ENCODE measurements at places on chromosomes 4 and X.

GRCh38 chr4:99563310-99564186 is at the start of gene TRMT10A:
TRMT10A (minus strand) TSS chr4:99564039; CDS start chr4:99559338, 4,701 bp downstream.
- peak; percentile 96 for DNase-seq

- peak; percentile 47 for DNase-seq
These were observed 22.4 kb downstream of the GAB1 start for GRCh38 chr4:143358923-143359643.

- DNase-seq: no peak
These were observed 9.5 kb downstream of the NAF1 start for GRCh38 chr4:163157157-163157556.

DNA sequence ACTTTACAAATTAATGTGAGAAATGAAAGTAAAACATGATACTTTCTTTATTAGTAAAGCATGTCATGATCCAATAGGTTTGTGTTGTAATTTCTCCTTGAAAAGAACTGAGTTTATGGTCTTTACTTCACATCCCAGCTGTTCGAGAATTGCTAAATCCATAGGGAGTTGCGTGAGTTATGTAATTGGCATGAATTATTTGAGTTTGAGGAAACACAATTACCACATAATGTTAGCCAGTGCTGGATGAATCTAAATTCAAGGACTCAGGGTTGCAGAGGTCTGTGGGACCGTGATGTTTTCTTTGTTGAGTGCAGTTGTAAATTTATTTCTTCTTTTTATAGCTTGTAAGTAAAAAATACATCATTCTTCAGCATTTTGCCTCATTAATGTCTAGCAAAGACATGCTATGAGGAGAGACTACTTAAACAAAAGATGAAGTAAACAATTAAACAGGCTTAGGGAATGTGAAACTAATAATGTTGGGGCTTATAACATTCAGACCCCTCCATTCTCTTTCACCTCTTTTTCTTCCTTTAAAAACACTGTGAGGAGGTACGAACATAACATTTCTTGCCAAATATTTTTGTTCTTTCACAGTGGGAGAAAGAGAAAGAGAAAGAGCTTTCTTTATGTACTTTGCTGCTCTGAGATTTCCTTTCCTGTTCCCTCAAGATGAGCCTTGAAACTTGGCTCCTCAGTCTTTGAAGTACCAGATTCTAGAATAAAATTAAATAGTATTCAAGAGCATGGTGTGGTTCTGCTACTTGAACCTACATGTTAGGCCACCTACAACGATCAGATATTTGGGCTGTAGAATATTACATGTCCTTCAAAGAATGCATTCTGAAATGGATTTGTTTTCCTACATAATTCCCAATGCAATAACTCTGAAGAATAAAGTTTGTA is 159.6 kb upstream of the ANK2 start:
- no peak for DNase-seq

GRCh38 chr4:138111462-138112000 is 130.6 kb downstream of the SLC7A11 start:
- DNase-seq: no peak

DNA sequence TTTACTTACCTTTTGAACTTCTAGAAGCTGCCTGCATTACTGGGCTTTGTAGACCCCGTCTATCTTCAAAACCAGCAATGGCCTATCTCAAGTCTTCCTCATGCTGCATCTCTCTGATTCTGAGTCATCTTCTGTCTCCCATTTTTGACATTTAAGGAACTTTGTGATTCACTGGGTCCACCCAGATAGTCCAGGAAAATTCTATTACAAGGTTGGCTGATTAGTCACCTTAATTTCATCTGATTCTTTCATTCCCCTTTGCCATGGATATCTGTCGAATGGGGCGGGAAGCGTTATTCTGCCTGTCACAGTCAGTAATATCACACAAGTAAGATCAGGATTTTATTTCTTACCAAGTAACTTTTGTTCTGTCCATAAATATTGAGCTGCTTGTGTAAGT is 618.0 kb downstream of the CCSER1 start:
- DNase-seq: no peak

DNA sequence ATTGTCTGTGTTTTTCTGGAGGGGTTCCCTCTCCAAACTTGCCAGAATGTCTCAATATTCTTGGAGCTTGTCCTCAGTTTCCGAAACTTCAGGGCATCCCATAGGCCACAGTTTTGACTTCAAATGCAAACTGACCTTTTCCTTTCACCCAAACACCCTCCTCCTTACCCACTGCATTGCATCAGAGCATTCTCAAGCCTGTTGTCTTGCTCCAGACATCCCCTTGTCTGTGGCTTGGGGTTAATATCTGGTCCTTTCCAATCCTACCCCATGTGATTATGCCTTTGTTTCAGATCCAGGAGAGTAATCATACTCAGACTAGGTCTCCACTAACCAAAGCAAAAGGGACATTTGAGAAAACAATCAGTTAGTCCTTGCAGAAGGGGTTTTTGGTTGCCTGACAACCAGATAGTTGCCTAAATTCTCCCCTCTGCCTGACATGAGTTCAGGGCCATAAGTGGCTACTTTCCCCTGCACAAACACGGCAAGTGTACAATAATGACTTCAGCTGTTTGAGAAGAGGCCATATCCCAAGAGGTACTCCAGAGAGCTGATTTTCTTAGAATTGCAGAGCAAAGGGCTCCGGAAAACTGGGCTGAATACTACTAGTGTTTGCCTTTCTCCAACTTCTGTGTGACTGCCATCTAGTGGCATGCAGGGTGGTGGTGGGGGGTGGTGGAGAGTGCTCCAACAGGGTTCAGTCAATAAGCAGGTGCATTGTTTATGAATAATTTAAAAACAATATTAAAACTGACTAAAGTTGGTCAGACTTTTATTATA is 130.2 kb downstream of the CHRDL1 start:
- DNase-seq: peak; percentile 5

DNA sequence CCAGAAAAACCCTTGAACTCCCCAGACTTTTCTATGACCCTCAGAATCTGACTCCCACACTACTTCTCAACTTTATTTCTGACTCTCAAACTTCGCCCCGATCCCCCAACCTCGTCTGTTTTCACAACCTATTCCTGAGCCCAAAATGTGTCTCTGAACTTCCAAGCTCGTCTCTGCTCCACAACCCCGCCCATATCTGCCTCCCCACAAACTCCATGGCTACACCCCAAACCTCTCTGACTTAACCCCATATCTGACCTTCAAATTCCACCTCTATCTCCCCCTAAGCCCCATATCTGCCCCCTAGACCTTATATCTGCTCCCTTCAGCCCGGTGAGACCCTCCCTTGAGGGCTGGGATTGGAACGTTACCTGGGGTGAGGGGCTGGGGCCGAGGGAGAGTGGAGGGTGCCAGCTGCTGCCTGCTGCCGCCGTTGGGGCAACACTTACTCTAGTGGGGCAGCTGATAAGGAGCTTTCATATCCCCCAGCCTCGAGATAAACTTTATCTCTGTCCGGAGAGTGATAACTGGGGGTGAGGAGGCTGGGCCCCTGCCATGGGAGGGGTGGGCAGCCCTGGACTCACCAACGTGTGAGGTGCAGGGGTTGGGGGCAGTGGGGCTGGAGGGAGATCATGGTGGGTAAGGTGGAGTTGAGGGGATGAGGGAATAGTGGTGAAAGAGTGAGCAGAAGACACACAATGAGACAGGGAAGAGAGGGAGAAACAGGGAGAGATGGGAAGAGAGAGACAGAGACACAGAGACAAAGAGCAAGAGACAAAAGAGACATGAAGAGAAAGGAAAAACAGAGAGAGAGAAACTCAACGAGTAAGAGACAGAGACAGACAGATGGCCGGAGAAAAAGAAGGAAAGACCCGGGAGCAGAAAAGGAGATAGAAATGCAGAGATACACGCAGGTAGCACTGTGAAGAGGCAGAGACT is 1.4 kb downstream of the GATA1 start:
- DNase-seq: no peak

- no peak for DNase-seq
These were observed 6.2 kb upstream of the MAN2B2 start for GRCh38 chr4:6568689-6569332.

GRCh38 chrX:129158505-129158904 is 364.8 kb downstream of the SMARCA1 start:
- DNase-seq: no peak

GRCh38 chr4:102022343-102022742 is 231.8 kb downstream of the BANK1 start:
- DNase-seq: no peak

DNA sequence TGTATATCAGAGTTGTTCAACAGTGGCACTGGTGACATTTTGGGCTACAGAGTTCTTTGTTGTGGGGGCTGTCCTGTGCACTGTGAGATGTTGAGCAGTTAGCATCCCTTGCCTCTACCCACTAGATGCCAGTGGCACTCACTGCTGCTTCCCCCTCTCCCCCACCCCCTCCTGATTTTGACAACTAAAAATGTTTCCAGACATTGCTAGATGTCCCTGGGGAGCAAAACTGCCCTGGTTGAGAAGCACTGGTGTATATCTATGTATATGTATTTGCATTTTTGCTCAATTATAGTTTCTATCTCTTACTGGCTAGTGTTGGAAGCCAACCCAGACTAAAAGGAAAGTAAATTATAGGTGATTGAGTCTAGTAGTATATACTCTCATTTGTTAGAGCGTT is 2.4 kb downstream of the TMEM131L start:
- peak; percentile 47 for DNase-seq

GRCh38 chrX:46838974-46839480 is 2.2 kb downstream of the RP2 start:
- DNase-seq: no peak

DNA sequence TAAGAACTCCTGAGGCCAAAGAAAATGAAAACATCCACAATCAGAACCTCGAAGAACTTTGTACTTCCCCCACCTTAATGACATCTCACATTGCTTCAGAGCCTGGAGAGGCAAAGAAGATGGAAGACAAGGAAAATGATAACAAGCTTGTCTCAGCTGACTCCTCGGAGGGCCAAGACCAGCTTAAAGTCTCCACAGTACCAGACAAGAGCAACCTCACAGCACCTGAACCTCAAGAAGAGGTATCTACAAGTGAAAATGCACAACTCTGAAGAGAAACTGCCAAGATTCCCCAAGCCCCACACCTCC is 97.5 kb downstream of the HNRNPD start:
- DNase-seq: no peak

GRCh38 chr4:72701987-72702819 is 133.2 kb upstream of the ADAMTS3 start:
- no peak for DNase-seq

GRCh38 chr4:7596918-7597606 is 162.3 kb upstream of the PSAPL1 start:
- DNase-seq: no peak

GRCh38 chr4:181147416-181147951 is 1095.7 kb upstream of the TENM3 start:
- no peak for DNase-seq

DNA sequence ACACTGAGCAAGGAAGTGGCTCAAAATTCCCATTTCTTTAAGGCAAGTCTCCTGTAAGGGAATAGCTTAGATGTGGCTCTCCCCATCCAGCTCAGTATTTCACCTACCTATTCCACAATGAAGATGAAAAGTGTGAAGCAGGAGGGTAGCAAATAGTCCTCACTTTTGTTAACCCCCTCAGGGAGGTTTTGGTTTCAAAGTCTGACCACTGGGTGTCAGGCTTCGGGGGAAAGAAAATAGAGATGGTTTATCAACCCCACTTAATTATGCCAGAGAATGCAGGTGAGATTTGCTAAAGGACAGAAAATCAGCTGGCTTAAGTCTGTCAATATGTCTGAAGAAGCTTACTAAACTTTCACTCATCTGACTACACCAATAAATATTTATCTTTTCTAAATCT is 69.5 kb downstream of the DHX15 start:
- DNase-seq: no peak

DNA sequence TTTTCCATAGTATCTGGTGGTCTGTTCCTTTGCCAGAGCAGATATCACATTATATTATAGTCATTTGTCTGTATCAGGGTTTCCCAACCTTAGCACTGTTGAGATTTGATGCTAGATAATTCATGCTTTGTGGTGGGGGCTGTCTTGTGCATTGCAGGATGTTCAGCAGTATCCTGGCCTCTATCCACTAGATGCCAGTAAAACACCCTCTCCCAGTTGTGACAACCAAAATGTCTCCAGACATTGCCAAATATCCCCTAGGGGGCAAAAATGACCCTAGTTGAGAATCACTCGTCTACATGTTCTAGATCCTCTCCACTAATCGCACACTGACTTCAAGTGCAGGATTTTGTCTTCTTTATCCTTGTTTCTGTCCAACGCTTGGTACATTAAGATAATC is 160.8 kb downstream of the FANCB start:
- no peak for DNase-seq

GRCh38 chr4:30727409-30727808 is 7.2 kb downstream of the PCDH7 start:
- no peak for DNase-seq

GRCh38 chrX:148556498-148556897 is 56.1 kb downstream of the AFF2 start:
- DNase-seq: no peak

DNA sequence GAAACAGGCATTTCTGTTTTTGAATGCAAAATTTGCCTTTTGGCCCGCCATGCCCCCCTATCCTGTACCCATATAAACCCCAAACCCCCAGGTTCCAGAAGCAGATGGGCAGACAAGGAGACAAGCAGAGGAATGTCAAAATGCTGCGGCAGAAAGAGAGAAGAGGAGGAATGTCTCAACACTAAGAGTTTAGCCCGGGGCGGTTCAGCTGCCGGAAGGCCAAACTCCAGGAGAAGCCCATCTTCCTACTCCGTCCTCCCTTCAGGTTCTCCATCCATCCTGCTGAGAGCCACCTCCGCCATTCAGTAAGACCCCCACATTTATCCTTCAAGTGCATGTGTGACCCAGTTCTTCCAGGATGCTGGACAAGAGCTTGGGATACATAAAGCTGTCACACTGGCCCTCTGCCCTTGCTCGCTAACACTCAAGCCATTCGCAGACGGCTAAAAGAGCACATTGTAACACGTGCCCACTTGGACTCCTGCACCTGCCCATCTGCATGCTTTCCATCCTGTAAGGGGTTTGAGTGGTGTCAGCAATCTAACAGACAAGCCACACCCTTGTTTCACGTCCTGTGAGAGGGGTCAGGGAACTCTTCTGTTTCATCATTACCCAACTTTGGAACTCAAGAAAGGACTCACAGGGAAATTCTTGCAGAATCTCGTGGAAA is 31.3 kb downstream of the TLR10 start:
- no peak for DNase-seq

GRCh38 chr4:65552057-65552456 is 118.2 kb downstream of the EPHA5 start:
- DNase-seq: no peak

GRCh38 chrX:13511241-13511943 is 58.0 kb upstream of the EGFL6 start:
- no peak for DNase-seq

DNA sequence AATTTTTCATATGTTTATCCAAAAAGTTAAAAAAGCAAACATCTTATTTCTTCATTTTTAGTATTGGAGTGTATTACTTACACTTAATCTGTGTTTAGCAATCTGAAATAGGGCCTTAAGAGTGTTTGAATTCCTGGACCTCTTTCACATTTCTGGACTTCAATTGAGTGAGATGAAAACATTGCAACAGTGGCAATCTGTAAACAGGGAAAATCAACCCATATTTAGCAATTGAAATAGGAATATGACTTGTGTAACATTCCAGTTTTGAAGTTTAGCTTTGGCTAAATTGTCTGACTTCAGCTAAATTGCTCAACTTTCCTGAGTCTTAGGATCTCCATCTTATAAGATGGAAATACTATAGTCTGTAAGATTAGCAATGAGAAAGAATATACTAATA is 34.6 kb upstream of the FHL1 start:
- no peak for DNase-seq
